ENCODE measurements at places on chromosomes 3 and 15. TPM values are rescaled to one million over a fixed set of nuclear protein-coding genes. Genes with fewer than 3 reads are reported as not detected.

- DNase-seq = no peak
Measured at GRCh38 chr15:73054417-73054953, 2.2 kb downstream of the NEO1 start.

GRCh38 chr3:153061938-153062528 lies 100.0 kb upstream of the RAP2B start:
- DNase-seq = no peak

- no peak for DNase-seq
Measured at GRCh38 chr15:99671926-99672635, 61.2 kb downstream of the LYSMD4 start.

GRCh38 chr3:142269767-142270166 lies 44.4 kb upstream of the GK5 start:
- no peak for DNase-seq

- no peak for DNase-seq
Measured at GRCh38 chr15:71342658-71343057, 227.4 kb downstream of the THSD4 start.

DNA sequence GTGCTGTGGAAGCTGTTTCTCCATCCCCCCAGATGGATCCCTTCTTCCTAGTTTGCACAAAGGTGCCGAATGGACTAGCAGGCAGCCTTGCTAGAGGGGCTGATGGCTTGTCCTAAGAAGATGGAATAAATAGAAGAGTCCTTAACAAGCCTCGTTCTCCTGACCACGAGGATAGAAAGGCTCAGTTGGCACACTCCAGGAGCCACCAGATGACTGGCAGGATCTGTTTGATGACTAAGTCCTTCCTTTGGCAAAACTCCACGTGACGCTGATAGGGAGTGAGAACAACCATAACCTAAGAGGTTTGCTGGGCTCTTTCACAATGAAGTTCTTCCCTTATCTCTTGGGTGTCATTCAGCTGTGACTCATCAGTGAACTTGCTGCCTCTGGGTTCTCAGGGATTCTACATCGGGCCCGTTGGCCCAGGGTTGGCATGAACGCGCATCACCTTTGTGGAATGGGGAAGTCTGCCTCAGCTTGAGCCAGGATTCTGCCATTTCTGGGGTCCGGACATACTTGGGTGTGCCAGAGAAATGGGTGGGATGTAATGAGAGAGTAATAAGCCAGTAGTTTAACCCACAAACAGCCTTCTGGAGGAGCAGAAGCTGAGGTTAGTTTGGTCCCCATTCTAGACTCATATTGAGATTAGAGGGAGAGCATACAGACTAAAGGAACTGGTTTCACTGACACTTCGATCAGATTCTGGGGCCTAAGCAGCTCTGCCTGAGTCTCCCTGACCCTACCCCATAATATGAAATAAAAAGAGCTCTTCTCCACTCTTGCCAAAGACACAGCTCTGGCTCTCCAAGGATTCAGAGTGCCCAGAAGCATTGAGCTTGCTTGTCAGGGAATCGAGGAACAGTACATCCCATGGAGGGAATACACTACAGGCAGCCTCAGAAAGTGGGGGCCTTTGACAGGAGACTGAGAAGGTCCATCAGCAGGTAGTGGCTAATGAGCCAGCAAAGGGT lies 2.0 kb upstream of the MELTF start:
- peak; percentile 60 for DNase-seq

GNB5 gene
- 19.5 TPM for total RNA-seq

SYNPR gene
- total RNA-seq = not detected

ZNF80 gene
- total RNA-seq = 0.21 TPM

CNTN3 gene
- total RNA-seq = not detected

ZIC1 gene
- total RNA-seq = not detected

P2RY1 gene
- 0.92 TPM for total RNA-seq

HTR3E gene
- not detected for total RNA-seq

FBXW12 gene
- total RNA-seq = 0.14 TPM

Data from activated CD4-positive, alpha-beta T cell treated with anti-CD3 and anti-CD28 coated beads, Interleukin-2, amount 10 ng/mL, durations not matched to agents 24 days and 14 days (primary cell).